Activated naive CD8-positive, alpha-beta T cell treated with anti-CD3 and anti-CD28 coated beads, Interleukin-2, amount 10 ng/mL, durations not matched to agents 7 days and 5 days (primary cell): ENCODE measurements at places on chromosomes 6 and 20.

GRCh38 chr20:56347628-56348304, 11.0 kb upstream of the FAM210B start:
- DNase-seq, result no peak

DNA sequence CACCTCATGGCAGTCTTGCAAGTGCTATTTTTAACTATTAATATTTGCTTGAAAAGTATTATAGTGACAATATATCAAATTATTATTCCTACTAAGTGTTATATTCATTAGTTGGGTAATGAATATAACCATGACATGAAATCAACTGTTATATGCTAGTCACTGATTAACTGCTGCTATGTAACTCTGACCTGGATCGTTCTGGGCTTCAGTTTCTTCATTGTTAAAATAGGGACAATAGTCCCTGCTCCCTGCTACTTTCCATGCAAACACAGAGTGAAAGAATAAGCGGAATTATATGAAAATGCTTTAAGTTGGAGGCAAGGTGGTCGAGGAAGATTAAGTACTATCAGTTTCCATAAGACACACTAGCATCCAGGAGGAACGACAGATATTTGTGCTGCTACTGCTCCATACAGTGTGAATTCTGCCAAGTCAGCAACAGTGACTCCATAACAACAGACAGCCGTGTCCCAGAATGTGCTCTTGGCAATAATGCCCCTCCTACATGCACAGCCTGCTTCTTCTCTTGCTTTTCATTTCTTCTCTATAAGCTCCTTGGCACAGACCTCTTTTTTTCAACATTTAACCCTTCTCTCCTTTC, 107.2 kb downstream of the CHD6 start:
- DNase-seq, result no peak

DNA sequence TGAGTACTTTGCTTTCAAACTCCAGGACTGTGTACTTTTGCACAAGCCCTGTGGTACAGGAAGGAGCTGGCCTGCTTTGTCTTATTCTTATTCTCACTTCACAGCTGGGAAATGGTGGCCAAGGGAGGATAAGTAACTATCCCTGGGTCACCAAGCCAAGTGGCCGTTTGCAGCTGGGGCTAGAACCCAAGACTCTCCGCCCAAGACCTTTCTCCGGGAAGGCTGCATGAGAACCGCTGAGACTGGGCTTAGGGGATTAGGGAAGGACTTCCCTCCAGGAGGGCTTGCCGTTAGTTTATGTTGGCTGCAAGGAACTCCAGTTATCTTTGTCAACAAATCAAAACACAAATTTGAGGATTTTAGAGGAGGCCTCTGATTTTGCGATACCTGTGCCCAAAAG, 343.2 kb upstream of the RNF24 start:
- no peak for DNase-seq

- no peak for DNase-seq
Observed at GRCh38 chr20:22925613-22925983, 109.5 kb upstream of the SSTR4 start.

- no peak for DNase-seq
Observed at GRCh38 chr20:40547483-40548091, 141.4 kb downstream of the MAFB start.

- no peak for DNase-seq
Observed at GRCh38 chr20:36051318-36052116, 83.1 kb downstream of the CNBD2 start.

DNA sequence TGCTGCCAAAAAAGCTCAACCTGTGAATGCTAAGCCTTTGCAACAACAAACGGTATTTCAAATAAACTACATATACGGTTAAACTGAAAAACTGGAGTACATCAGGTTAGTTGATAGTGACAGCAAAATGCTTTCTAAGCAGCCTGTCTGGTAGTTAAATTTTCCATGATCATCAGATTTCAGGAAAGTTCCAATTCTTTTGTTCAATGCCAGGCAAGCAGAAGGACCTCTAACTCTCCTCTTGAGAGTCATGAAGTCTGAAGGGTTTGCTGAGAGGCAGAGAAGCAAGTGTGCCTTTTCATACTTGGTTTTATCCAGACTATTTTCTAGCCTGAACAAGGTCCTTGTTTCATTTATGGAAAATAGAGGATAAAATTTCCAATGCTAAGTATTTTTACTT, 4.5 kb downstream of the FLRT3 start:
- DNase-seq, result no peak

GRCh38 chr6:3202999-3203696, 24.3 kb downstream of the TUBB2B start:
- DNase-seq, result no peak

DNA sequence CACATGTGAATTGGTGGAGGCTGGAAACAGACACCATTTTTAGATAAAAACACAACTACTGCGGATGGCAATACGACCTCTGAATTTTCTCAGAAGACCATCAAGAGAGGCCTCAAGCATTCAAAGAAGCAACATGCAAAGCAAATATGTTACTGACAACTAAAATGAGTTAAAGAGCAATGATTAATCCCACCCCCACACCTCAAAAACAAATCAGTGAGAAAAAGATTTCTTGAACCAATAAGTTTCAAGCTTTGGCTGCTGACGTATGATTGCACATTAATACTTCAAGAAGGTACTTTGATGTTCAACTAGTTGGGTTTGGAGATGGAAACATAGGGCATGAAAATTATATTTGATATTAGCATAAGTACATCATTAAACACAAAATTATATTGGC, 982 bp downstream of the MMUT start:
- DNase-seq, result no peak

- no peak for DNase-seq
Observed at GRCh38 chr6:71011871-71012371, 55.1 kb upstream of the B3GAT2 start.

DNA sequence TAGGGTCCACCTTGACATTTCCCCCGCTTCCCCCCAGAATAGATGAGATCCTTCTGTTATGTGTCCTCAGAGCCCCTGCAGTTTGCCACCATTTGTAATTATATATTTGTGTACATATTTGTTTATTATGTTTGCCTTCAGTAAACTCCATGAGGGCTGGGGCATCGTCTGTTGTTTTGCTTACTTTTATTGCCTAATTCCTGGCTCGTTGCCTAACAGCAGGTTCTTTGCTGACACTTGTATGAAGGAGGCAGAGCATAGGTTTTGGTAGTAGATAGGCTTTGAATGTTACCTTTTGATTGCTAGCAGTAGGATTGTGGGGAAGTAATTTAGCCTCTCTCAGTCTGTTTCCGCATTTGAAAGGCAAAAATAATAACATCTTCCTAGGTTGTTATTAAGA, 9.9 kb downstream of the MAP3K4 start:
- no peak for DNase-seq

DNA sequence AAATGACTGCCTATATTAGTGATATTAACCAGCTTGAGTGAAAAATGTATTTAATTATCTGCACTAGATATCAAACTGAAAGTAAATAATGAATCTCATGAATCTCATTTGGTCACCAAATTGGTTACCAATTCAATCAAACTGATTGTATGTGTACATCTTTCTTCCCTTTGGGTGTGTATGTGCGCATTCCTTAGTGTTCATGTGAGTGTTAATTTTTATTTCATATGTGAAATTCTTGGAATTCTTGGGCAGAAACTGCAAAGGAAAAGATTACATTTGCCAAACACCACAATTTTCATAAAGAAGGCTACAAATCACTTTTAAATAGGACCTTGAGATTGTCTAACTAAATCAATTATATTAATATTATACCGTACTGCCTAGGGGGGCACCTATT, 648.4 kb upstream of the MARCKS start:
- no peak for DNase-seq

DNA sequence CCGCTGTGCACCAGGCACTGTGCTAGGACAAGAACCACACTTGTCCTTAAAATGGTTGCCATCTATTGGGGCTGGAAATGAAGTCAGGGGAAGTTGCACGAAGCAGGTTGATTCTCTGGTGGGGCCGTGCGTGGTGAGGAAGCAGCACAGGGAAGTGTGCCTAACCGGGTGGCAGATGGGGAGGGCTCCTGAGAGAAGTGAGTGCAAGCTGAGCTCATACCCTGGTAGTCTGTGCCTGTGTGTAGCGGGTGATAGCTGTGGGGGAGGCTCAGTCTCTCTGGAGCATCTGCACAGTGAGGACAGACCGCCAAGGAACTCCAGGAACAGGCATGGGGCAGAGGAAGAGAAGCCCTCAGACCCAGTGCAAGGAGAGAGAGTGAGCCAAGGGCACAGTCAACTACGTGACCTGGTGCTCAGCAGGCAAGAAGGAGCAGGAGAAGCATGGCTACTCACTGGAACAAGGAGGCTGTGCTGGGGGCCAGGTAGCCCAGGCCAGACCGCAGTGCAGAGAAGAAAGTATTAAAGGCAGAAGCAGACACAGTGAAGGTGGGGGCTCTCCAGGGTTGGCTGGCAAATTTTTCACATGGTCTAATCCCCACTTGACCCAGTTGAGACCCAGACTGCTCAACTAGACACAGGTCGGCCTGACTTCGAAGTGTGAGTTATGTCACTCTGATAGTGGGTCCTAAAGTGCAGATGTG, 155.0 kb downstream of the CDH26 start:
- DNase-seq, result no peak

DNA sequence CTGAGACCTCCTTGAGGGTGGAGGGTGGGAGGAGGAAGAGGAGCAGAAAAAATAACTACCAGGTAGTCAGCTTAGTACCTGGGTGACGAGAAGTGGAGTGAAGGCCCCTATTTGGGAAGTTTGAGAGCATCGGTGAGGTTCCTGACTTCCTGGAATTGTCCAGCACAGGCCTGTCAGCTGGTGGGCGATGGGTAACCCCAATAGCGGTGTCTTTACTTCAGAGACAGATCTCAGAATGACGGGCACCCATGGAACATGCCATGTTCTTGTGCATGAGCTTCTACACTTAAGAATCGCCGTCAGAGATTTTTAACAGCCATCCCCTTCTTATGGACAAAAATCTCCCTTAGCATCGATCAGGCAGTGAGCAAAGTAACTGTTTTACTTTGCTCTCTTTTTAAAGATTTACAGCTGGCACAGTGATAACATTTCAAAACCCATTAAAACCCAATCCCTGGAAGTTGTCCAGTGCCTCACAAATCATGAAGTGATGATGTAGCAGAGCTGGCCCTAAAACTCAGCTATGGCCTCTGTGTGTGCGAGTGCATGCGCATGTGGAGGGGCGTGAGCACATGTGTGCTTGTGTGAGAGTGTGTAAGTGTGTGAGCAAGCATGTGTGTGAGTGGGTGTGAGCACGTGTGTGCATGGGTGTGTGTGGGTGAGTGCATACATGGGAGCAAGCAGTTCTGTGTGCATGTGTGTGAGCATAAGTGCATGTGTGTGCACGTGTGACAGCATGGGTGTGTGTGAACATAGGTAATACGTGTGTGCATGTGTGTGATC, 85.2 kb downstream of the DLL1 start:
- no peak for DNase-seq

DNA sequence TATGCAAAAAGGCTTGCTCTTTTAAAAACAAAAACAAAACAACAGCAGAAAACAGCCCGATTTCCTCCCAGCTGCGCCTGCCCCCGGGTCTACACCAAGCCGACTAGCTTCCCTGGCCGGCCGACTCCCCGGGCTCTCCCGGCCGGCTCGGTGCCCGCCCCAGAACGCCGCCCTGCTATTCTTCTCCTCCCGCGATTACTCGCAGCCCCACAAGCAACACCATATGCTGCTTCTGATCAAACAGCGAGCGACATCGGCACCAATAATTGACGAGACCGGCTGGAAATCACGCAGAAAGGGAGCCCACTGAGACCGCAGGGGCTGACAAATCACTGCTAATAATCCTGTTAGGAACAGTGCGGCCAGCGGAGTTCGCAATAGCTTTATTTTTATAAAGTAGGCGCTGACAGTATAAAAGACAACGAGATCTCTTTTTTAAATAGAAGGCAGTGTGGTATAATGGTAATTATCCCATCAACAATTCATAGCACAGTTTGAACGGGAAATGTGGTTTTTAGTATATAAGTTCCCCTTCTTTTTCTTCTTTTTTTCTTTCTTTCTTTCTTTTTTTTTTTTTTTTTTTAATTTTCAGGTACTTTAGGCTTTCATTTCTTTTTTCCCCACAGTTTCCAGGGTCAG, 3.3 kb downstream of the SIM1 start:
- no peak for DNase-seq

DNA sequence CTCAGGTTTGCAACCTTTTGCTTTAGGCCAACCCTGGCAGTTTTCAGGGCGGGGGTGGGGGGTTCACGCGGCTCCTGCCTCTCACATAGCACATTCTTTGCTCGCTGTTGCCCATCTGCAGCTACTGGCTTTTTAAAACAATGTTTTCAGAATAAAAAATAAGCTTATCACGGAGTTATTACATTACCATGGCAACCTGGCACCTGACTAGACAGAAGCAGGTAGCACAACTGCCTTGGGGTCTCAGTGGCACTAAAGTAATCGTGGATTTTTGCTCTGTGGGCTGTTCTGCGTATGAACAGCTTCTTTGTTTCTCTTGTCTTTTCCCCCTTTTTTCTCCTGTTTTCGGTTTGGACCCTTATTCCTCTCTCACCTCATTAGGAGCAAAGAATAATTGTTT, 9.1 kb upstream of the MANBAL start:
- DNase-seq, result no peak

DNA sequence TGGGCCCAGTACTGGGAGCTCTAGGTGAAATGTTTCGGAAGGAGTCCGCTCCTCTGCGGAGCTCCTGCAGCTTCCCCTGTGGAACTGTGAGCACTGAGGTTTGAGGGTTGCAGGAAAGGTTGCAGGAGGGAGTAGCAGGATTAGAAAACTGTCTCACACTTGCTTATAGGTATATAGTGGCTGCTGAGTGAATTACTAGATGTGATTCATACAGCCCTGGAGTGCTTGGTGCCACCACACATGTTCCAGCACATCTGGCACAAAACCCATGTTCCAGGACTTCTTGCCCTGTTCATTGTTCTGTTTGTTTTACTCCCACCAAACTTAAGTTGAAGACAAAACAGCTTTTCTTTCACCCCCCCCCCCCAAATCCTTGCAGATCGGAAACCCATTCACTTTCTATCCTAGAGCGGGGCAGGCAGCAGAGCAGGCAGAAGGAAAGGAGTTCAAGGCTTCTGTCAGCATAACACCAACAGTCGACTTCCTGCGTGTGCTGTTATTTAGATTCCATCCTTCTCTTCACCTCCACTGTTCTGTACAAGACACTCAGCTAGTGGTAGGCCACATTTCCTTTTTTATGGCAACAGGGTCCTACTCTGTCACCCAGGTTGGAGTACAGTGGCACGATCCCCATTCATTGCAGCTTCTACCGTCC, 669 bp upstream of the PEX6 start:
- DNase-seq, result no peak

GRCh38 chr6:136506124-136506799, 44.0 kb downstream of the MAP7 start:
- no peak for DNase-seq

DNA sequence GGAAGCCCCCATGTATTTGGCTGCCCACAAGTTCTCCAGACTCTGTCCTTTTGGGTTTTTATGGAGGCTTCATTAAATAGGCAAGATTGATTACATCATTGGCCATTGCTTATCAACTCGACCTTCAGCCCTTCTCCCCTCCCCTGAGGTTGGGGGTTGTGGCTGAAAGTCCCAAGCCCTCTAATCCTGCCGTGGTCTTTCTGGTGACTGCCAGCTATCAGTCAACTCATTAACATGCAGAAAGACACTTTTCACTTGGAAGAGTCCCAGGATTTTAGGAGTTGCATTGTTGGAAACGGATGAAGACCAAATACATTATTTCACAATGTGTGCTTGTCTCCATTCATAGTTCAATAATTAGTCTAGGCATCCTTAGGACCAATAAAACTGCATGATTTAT, 9.5 kb downstream of the CDC5L start:
- DNase-seq, result no peak

GRCh38 chr20:13644010-13644409, 5.3 kb upstream of the TASP1 start:
- DNase-seq, result no peak
